Smooth muscle cell of the coronary artery (primary cell): ENCODE measurements at places on chromosomes 1 and 21. TPM values are rescaled to one million over a fixed set of nuclear protein-coding genes. Genes with fewer than 3 reads are reported as not detected.

LGR6 gene
- total RNA-seq: not detected in 2 replicates

WDR47 gene
- 13.3 and 14.6 TPM in 2 replicates for total RNA-seq

DRAXIN gene
- total RNA-seq: 2.3 TPM in 1 of 2 replicates, not detected in the other

SPRR1A gene
- not detected in 2 replicates for total RNA-seq

TBX15 gene
- total RNA-seq: 1.2 and 20.9 TPM in 2 replicates

PTAFR gene
- 0.12 TPM in 1 of 2 replicates, not detected in the other for total RNA-seq

CHRM3 gene
- not detected in 2 replicates for total RNA-seq

METTL18 gene
- total RNA-seq: 2.1 and 6.9 TPM in 2 replicates

MAB21L3 gene
- 0.12 TPM in 1 of 2 replicates, not detected in the other for total RNA-seq

MARK1 gene
- 0.23 and 0.30 TPM in 2 replicates for total RNA-seq

TSPAN1 gene
- 0.35 and 0.68 TPM in 2 replicates for total RNA-seq

TMEM59 gene
- 312 and 606 TPM in 2 replicates for total RNA-seq

MYOM3 gene
- total RNA-seq: 0.23 TPM in 1 of 2 replicates, not detected in the other

RAP1GAP gene
- 0.12 and 0.23 TPM in 2 replicates for total RNA-seq
